ENCODE measurements at places on chromosomes 13 and 19. TPM values are rescaled to one million over a fixed set of nuclear protein-coding genes. Genes with fewer than 3 reads are reported as not detected.

The OR10H1 gene
- total RNA-seq, result not detected

The DOCK6 gene
- total RNA-seq, result 7.9 TPM

The KLK1 gene
- not detected for total RNA-seq

The ERICH6B gene
- total RNA-seq, result not detected

The ZFP30 gene
- total RNA-seq, result 6.0 TPM

The PRRG2 gene
- total RNA-seq, result 1.3 TPM

The SCAF1 gene
- total RNA-seq, result 67.6 TPM

The PEG3 gene
- not detected for total RNA-seq

The IFI30 gene
- total RNA-seq, result 15.0 TPM

The GRIN2D gene
- 8.9 TPM for total RNA-seq

All from A549 treated with Hydrocortisone at 1 μM for 4 hours (cell line).